ENCODE measurements at places on chromosomes 1 and 21.

DNA sequence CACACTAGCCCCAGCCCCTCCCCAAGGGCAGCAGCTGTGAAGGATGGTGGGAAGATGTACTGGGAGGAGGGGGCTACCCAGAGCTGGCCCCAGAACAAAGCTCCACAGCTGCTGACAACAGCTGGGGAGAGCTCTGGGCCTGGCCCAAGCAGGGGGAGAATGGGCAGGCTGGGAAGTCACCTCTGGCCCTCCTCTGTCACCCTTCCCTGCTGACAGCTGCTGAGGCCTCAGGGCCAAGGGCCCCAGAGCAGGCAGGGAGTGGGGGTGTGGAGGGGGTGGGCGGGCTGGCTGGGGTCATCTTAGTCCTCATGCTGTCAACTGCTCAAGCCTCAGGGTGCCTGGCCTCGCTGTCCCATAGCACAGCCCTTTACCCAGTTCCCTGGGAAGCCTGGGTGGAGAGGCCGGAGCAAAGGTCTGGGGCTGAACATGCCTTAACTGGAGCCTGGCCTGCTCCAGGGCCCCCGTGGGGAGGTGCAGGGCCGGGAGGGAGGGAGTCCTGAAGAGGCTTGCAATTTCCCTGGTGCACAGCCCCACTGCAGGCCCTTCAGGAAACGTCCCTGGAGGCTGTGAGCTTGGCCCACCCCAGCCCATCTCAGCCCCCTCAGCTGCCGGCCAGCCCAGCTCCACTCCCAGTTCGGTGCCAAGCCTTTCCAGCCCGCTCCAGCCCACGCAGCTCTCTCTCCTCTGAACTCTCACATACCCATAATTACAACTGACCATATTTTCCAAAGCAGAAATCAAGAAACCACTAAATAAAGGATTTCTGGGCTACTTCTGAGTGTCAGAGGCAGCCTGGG, 25.7 kb downstream of the HSPG2 start:
- no peak for DNase-seq

DNA sequence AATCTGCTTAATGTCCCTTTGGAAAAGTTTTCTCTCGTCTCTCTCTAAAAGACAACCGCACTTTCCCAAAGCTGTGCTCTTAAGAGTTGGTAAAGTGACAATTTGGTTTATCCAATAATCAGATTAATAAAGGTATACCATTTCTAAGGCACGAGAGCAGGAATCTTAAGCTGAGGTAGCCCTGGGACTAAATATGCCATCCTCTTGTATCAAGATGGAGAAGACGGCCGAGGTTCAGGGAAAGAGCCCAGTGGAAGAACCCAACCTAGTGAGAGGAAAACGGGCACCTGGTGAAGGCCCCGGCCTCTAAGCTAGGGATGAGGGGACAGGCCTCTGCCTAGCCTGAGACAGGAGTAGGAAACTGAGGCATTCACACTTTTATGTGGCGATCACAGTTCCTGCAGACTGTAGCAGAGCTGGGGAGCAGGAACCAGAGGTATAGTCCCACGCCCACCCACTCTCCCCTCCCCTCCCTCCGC, 334 bp upstream of the SARS1 start:
- DNase-seq, result no peak

DNA sequence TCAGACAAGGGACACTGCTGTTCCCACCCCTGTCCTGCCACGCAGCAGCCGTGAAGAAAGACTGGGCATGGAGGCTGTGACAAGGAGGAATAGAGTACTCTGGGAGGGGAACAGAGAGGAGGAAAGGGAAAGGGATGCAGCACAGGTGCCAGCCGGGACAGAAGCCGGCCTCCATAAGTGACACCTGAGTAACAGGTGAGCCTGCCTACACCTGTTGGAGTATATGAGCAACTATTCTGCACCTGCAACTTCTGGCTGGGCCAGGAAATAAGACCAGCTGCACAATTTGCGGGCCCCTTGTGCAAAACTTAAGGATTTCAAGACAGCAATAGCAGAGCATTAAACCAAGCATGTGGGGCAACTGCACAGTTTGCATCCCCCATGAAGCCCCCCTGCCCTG, 72.5 kb upstream of the GOLT1A start:
- DNase-seq, result no peak

GRCh38 chr1:26717017-26717491, 21.2 kb downstream of the ARID1A start:
- no peak for DNase-seq

DNA sequence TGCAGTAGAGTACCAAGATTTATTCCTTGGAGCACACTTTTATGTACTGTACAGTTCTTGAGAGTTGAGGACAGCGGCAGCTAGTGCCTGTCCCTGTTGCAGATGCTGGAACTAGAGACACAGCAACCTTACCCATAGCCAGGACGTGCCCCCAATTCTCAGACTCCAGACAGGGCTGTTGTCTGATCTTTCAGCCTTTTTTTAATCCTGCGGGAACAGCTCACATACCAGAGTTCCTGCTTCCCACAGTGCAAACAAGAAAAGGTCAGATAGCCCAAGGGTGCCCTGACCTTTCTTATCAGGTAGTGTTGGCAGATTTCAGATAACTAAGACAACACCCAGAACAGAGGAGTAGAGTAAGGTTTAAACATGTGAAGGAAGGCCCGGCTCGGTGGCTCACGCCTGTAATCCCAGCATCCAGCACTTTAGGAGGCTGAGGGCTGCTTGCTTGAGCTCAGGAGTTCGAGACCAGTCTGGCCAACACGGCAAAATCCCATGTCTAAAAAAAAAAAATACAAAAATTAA, 78.5 kb downstream of the DOP1B start:
- no peak for DNase-seq

GRCh38 chr1:11851180-11851579, 3.6 kb upstream of the NPPA start:
- DNase-seq, result no peak

All from putamen (tissue), 1 donor.